Fibroblast of upper back skin (primary cell): ENCODE measurements at places on chromosomes 4 and X.

GRCh38 chr4:44777115-44777514, 50.8 kb upstream of the GNPDA2 start:
- no peak for DNase-seq

GRCh38 chr4:128906581-128906980, 97.1 kb downstream of the JADE1 start:
- DNase-seq: no peak

DNA sequence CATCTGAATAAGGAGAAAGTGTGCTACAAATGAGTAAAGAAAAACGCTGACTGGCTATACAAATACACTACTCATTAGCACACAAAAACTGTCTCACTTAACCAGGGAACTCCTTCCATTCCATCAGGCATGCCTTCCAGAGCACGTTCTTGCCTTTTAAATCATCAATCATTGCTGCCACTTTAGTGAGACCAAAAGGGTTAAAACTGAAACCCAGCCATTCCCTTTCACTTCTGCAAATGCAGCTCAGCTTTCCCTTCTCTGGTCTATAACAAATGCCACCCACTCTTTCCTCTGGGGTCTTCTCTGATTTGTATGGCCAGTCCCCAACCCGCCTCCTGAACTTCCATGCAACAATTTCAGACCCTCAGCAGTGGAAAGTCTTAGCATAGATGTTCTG, 231.5 kb downstream of the TRIML1 start:
- no peak for DNase-seq

DNA sequence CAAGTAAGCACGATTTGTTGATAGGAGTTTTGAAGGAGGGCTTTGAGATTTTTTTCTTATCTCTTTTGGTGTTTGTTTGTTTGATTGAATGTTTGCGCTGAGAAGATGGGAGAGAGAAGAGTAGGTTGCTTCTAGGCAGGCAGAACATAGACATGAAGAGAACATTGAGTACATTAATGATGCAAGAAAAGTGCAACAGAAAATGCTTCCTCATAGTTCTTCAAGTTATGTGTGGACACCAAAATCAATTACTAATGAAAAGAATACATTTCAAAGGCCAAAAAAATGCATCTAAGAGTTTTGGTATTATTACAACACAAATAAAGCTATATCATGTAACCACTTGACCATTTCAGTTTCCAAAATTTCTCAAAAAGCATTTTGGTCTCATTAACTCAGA, 191.0 kb upstream of the PPARGC1A start:
- peak; percentile 25 for DNase-seq

GRCh38 chr4:61533140-61533539, 333.0 kb downstream of the ADGRL3 start:
- DNase-seq: peak; percentile 65

- no peak for DNase-seq
These were observed 26.9 kb downstream of the CCKAR start for GRCh38 chr4:26463386-26463785.

DNA sequence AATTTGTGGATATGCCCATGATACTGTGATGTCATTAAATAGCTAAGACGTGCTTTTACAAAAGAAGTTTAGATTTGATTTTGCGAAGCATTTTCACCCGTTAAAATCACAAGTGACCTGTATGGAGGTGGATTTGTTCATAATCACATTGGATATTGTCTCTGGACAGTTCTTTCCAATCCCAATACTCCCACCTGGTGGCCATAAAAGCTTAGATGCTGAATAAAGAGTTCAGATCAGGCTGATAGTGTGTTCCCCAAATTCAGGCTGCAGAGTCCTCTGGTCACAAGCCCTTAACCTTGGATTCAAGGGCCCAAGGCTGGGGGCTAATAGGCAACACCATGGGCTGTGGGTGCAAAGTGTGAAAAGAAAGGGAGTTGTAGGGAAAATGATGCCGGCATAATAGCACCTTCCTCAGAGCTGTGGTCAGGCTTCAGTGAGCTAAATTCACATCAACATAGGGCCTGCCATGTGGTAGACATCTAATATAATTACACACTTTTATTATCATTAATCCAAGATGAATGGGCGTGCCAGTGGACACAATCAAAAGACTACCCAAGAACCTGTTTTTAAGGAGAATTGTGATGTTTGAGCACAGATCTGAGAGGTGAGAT, 28.1 kb downstream of the SMIM43 start:
- DNase-seq: peak; percentile 73
